ENCODE measurements at places on chromosomes 1 and 21.

DNA sequence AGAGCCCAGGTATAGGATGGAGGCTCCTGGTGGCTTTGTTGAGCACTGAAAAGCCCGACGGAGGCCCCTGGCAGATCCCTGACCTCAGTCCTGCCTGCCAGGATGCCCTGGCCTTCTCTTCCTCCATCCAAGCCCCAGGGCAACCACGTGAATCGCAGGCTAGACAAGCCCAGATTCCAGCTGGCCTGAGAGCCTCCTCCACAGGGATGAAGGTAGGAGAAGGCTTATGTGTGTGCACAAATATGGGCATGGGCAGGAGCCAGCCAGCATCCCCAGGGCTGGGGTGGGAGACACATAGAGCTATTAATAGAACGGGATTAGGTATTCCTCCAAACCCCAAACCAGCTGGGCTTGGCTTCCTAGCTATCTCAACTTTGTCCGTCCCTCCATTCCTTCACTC is 4.0 kb upstream of the EXTL1 start:
- no peak for DNase-seq

DNA sequence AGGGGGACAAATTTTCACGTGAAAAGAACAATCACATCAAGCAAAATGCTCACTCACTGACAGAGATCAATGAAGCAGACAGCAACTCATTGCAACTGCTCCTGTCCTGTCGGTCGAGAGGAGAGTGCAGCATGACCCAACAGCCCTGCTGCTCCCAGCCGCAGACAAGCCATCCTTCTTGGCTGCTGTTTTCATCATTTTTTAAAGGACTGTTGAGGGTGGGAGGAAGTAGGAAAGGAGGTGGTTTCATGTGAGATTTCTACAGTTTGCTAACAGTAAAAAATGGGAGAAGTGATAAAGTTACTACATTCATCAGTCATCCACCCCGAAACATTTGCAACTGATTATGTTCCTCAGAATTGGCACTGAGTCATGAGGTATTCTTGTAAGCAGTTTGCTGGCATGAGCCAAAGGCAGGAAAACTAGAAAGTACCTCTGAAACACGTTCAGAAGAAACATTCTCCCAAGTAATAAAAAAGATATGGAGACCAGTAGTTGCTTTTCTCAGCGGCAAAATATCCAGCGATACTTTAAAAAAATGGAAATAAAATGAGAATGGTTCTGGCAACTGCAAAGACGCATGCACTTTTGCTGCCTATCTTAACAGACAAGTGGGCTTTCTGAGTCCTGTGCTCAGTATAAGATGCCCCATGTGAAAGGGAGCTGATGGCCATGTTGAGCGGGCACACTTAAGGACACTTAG is 72.0 kb upstream of the CLDN14 start:
- no peak for DNase-seq

GRCh38 chr1:165456861-165457260 is 11.9 kb upstream of the RXRG start:
- DNase-seq, result no peak

DNA sequence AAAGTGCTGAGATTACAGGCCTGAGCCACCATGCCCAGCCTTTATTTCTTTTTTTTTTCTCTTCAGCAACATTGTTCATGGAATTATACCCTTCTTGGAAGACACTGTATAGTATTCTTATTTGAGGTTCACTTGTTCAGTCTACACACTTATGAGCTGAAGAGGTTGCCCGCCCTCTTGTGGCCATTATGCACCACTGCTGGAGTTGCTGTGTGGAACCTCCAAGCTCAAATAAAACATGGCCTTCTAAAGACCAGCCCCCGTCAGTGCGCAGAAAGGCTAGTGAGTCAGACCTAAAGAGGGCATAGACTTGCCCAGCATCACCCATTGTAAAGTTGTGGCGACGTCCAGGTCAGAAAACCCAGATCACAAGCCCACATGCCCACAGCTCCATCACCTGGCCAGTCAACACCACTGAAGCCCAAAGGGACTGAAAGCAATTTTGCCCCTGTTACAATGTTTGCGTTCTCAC is 20.4 kb downstream of the LURAP1 start:
- peak; percentile 43 for DNase-seq

- DNase-seq, result no peak
These were observed 307.9 kb downstream of the SMYD3 start for GRCh38 chr1:246199086-246199645.

GRCh38 chr1:11134251-11134897 is 34.7 kb upstream of the EXOSC10 start:
- no peak for DNase-seq

DNA sequence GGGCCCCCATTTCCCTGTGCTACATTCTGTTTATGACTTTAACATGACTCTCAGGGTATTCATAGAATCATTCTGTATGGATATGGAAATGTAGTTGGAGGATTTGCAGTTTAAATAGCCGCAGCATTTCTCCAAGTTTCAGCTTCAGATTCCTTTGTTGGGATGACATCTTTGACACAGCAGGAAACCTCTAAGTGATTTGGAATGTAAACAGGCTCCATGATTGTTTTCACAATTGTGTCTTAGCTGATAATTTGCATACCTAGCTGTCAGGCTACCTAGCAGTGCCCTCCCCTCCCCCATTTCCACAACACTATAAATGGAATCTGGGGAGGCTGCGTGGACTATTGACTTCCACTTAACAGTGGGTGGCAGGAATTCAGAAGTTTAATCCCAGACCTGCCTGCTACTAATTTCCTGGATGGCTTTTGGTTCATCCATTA is 290.2 kb downstream of the HLX start:
- no peak for DNase-seq

DNA sequence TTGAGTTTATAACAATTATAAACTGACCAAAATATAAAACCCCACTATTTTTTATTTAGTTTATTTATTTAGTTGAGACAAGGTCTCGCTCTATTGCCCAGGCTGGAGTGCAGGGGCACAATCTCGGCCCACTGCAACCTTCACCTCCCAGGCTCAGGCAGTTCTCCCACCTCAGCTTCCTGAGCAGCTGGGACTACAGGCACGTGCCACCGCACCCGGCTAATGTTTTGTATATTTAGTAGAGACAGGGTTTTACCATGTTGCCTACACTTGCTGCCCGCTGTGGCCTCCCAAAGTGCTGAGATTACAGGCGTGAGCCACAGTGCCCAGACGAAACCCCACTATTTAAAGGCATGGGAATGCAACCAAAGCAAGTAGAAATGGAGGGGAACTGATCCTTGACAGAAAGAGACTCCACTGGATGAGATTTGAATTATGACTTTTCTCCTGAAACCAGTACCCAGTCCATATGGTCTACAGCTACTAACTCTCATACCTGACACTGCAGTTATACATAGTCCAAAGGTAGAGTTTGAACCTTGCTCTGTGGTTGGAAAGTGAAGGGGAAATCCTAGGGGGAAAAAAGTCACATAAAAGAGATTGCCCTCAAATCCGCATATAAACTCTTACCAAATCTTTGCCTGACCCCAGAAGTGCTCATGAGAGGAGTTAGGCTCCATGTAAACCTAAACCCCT is 11.3 kb downstream of the LRRC8C start:
- DNase-seq, result no peak

DNA sequence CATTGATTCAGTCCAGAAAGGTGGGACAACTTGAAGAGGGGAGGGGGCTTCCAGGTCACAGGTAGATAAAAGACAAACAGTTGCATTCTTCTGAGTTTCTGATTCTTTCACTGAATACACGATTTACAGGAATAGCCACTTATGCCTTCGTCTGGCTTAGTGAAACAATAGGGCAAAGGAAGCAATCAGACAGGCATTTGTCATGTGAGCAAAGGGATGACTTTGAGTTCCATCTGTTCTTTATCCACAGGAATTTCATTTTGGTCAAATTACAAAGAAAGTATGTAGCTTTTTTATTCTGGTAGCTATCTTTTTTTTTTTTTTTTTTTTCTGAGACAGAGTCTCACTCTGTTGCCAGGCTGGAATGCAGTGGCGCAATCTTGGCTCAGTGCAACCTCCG is 202.5 kb downstream of the TTLL7 start:
- no peak for DNase-seq

DNA sequence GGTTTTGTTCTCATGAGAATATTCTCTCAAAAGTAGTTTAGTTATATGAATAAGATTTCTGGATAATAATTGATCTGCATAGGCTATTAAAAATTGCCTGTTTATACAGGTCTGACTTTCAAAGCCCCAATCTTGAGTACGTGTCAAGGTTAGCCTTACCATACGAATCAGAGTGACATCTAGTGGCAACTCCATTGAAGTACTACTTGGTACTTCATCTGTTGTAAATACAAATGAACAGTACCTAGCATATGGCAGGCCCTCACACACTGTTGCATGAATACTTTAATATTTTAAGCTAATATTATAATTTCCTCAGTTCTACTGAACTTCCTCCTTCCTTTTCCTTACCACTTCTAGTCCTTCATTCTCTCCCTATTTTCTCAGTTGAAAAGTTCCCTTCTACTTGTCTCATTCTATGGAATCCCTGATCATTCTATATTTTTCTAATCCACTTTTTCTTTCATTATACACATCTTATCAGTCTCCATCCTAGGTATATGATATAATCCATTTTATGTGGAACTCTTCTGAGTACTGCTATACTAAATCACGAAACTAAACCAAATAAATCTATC is 101.2 kb downstream of the AKT3 start:
- no peak for DNase-seq

GRCh38 chr1:8121261-8122159 is 95.4 kb upstream of the ERRFI1 start:
- DNase-seq, result no peak

- no peak for DNase-seq
These were observed 1.8 kb downstream of the CDC42BPA start for GRCh38 chr1:227316456-227316855.

GRCh38 chr1:191592039-191592438 is 566.2 kb upstream of the RGS18 start:
- no peak for DNase-seq

DNA sequence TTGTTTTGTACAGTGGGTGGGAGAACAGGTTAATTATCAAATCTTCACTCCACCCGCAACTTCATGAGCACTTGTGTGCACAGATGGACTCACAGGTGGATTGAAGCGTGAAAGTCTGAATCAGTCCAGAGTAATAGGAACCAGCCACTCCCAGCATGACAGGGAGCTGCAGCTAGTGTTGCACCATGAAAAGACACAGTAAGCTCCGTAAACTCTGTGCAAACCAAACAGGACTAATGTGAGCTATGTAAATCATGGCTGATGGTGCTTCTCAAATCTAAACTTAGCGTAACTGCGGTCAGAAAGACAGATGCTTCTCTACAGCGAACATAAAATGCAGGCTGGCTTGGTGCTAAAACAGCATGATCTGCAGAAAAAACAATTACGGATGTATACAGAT is 114.4 kb downstream of the CENPF start:
- DNase-seq, result no peak

- DNase-seq, result no peak
These were observed 27.1 kb upstream of the PLEKHM2 start for GRCh38 chr1:15657021-15657420.

DNA sequence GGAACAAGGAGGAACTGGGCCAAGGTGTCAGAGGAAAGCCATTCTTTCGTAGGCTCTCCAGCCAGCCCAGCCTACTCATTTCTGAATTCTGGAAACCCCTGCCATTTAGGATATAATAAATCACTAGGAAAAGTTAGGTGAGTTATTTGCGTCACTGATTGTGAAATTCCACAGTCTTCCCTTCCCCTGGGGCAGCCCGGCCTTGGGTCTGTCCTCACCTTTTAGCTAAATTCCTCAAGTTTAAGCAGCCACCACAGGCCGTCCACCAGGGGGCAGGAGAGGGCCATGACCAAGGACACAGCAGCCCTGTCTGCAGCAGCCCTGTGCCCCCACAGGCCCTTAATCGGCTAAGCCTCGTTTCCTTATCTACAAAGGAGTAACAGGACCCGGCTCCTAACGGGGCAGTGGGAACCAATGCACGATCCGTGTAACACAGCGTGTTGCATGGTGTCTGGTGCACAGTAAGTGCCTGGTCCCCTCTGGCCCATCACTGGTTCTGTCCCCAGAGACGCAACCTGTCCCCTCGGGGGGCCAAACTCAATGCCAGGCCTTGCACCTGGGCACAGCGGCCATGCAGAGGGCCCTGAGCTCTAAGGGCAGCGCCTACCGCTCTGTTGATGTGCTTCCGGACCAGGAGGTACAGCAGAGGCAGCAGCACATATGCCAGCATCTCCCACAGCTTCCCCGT is 18.1 kb downstream of the GPR157 start:
- peak; percentile 70 for DNase-seq

DNA sequence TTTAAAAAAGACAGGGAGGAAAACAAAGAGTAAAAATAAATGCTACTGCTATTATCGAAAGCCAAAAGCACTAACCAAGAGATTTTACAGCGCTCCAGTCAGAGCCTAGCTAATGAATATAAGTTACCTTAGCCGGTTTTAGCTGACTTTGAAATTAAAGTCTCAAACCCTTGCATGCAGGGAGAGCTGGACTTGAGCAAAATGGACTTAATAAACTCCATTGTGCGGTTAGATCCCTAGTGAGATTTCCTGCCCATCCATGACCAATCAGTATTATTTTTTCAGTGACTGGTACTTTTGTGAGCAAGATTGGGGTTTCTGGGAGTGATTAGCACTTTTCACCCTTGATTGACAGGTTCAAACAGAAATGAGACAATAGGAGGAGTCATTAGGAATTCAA is 333.4 kb upstream of the ADGRL2 start:
- no peak for DNase-seq

GRCh38 chr1:96992871-96993270 is 271.3 kb downstream of the PTBP2 start:
- no peak for DNase-seq

GRCh38 chr1:194624833-194625232 is 1438.4 kb upstream of the B3GALT2 start:
- no peak for DNase-seq

DNA sequence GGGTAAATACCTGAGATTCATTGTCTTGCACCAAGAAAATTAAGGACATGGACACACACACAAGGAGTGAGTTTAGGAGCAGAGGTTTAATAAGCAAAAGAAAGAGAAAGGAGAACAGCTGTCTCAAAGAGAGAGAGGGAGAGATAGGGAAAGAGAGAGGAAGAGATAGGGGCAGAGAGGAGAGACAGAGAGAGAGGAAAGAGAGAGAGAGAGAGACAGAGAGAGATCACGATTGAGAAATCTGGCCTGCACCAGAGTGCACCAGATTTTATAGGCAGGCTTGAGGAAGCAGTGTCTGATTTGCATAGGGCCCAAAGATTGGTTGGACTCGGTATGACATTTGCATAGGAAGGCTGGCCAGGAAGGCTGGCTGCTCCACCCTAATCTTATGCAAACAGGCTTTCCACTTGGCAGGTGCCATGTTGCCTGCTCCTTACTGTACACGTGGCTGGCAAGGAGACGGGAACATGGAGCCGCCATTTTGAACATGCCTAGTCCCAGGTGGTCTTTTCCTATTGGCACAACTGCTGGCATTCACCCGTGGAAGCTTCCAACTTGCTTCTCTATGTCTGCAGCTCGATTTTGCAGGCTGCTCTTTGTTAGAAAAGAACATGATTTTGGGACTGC is 419.9 kb downstream of the ZP4 start:
- no peak for DNase-seq

GRCh38 chr1:116408193-116408592 is 35.1 kb downstream of the ATP1A1 start:
- no peak for DNase-seq

- no peak for DNase-seq
These were observed 577.8 kb downstream of the BRINP3 start for GRCh38 chr1:189899686-189900425.

All from stimulated activated CD8-positive, alpha-beta memory T cell treated with anti-CD3 and anti-CD28 coated beads, Interleukin-12 subunit alpha, Interleukin-12 subunit beta, amount 100 ng/mL, for 1 hour (primary cell).